DMS 273 treated with DMSO at 0.1 percent for 48 hours (cell line): ENCODE measurements at places on chromosomes 3 and 15.
A peak's percentile ranks its signal among the peaks of the same experiment; 100 is the strongest.

GRCh38 chr15:71115567-71116351, 488 bp downstream of the THSD4 start:
- no peak for DNase-seq

- DNase-seq: no peak
Measured at GRCh38 chr15:92666780-92667179, 11.2 kb upstream of the FAM174B start.

DNA sequence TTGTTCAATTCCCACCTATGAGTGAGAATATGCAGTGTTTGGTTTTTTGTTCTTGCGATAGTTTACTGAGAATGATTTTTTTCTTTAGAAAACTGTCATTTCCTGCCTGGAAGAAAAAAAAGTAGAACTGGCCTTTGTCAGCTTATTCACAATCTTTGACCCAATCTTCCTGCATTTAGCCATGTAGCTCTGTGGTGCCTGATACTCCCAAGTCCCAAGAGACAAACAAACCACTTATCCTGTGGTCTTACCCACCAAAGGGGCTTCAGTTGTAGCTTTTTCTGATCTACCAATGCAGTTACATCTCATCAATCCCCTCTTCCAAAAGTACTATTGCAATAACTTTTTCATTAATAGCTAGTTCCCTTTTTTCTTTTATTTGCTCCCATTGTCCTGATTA, 444.6 kb downstream of the GRM7 start:
- DNase-seq: no peak

GRCh38 chr3:140655678-140656077, 22.2 kb upstream of the TRIM42 start:
- DNase-seq: no peak

- DNase-seq: no peak
Measured at GRCh38 chr3:36480911-36481648, 100.8 kb downstream of the STAC start.

DNA sequence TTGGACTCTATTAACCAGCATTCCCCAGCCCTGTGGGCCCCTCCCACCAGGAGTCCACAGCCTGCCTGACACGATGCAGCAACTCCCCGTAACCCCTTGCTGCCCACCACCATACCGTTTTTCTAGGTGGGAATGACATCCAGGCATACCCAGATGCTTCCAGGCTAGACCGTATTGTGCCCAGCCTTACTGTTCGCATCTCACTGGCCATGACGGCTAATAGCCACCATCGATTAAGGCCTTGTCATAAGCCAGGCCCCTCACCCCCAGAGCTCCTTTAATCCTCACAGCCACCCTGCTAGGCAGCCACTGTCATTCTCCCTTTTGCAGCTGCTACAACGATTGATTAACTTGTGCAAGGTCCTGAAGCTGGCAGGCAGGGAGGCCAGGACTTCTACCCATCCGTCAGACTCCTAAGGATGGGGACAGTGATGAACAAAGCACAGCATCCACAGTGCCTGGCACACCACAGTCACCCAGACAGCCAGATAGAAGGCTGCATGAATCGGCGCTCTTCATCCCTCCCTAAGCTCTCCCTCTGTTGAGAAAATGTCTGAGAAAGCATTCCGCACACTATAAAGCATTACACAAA, 60.0 kb upstream of the FLNB start:
- no peak for DNase-seq

DNA sequence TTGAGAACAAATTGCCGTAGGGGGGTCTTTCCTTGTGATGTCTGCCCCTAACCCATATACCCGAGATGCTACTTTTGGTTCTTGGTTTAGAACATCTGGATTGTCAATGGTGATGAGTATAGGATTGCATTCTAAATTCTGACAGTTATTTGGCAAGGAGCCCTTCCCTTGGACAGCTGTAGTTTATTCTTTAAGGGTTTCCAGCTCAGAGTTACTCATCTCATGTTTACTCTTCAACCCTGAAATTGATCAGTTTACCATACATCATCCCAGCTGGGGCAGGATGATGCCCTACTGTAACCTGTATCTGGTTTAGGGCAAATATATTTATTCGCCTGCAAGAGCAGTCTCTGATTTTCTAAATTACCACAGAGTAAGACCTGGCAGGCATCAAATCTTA, 85.7 kb upstream of the XCR1 start:
- DNase-seq: no peak

DNA sequence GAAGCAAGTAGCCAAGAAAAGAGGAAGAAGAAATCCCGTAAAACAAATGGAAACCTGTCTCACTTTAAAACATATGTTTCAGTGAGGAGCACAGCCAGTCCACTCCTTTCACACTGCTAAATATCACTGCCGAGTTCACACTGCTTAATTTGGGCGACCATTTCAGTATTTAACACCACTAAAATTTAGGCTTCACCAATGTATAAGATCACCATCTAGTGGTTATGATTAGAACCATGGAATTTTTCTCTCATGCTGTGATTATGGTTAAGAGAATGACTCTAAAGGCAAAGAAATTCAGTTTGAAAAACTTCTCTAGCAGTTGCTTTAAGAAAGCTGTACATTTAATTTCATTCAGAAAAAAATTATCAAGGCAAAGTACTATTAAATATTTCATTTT, 16.6 kb downstream of the SLC4A7 start:
- no peak for DNase-seq

GRCh38 chr3:24492971-24493551, 1.6 kb downstream of the THRB start:
- DNase-seq: no peak

DNA sequence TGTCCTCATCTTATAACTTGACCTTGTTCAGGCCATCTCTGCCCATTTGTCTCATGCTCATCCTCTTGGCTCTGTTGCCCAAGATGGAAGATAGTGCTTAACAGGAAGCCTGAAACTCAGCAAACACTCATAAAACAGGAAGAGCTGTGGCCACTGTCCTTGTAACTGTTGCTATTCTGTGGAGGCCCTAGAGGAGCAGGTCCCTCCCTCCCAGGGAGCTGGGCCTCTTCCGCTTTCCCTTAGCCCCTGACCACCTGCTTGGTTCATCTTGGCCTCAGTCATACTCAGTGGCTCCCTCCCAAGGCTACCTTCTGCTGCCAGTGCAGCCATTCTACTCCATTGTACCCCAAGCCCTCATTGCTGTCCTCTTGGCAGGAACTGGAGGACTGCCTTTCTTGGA, 3.5 kb downstream of the MAPKAPK3 start:
- no peak for DNase-seq

GRCh38 chr3:37891227-37891626, 29.5 kb downstream of the CTDSPL start:
- DNase-seq: no peak

- no peak for DNase-seq
Measured at GRCh38 chr15:29704950-29705597, 117.2 kb downstream of the TJP1 start.

- DNase-seq: no peak
Measured at GRCh38 chr3:4756855-4757574, 222.2 kb upstream of the BHLHE40 start.

DNA sequence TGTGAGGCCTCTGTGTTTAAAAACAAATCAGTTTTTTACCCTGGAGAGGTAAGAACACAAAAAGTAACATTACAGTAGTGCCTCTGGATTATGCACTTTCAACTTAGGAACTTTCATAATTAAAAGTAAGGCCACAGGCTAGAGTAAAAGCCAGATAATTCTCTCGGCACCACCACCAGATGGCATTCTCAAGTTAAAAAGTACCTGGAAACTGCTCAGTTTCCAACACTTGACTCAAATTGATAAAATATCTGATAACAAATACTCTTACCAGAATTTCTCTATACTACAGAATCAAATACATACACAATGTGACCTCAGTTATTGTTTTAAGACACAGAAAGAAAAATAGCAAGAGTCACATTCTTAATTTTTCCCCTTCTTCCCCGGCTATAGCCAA, 19.9 kb downstream of the SPICE1 start:
- no peak for DNase-seq

DNA sequence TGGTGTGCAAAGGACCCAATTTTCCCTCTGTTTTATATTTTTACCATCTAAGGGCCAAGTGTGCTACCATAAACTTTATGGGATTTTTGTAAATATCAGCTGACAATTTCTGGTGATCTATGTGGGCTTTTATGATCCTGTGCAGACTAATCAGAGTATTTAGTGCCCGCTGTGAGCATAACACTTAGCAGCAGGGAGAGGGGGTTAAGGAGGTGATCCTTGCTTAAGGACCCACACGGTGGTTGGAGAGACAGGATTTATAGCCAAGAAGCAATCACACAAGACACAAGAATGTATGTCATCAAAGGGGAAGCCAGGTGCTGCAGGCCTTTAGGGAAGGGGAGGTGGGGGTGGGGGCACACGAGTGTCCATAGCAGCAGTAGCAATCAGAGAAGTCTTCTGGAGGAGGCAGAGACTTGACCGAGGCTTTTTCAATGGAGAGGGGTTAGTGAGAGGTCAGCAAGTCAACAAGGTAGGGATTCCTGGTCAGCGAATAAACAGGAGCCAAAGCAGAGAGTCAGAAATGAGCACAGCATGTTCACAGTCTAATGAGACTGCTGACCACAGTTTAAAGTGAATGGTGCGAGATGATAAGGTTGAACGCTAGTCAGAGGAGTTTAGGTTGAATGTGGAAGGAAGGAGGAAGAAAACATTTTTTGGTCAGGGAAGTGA, 4.5 kb upstream of the CACNA1D start:
- DNase-seq: no peak

GRCh38 chr3:115084686-115085085, 62.4 kb downstream of the ZBTB20 start:
- peak; percentile 69 for DNase-seq

DNA sequence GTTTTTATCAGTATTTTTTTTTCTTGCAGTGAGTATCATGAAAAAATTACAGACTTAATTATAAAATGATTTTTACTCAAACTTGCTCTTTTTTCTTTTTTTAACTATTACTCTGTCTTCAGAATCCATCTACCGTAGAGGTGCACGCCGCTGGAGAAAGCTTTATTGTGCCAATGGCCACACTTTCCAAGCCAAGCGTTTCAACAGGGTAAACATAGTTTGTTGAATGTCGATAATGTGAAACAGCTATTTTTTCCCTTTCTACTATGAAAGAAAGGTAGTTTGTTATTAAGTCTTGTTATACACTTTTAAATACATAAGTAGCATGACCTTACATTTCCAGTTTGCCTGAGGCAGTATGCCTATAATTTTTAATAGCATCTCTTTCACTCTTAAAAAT, 45.6 kb downstream of the PRKCI start:
- DNase-seq: no peak

- peak; percentile 30 for DNase-seq
Measured at GRCh38 chr15:63434576-63435186, 53.0 kb upstream of the CA12 start.

GRCh38 chr3:58492494-58492905, 604 bp downstream of the KCTD6 start:
- DNase-seq: no peak

DNA sequence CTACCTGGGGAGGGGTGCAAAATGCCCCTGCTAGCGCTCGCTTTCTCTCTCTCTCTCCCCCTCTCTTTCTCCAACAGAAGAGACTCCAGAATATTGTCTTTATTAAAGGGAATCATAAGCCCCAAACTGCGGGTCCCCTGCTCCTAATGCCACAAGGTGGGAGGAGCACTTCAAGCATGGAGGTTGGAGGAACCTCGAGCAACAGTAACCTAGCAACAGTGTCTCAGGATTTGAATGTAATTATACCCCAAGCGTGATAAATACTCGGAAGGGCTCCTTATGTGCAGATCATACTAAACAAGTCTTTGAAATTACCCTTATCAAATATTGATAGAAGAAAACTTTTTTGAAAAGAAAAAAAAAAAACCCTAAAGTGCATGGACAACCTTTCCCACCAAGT, 582.2 kb upstream of the PPP2R3A start:
- DNase-seq: no peak

DNA sequence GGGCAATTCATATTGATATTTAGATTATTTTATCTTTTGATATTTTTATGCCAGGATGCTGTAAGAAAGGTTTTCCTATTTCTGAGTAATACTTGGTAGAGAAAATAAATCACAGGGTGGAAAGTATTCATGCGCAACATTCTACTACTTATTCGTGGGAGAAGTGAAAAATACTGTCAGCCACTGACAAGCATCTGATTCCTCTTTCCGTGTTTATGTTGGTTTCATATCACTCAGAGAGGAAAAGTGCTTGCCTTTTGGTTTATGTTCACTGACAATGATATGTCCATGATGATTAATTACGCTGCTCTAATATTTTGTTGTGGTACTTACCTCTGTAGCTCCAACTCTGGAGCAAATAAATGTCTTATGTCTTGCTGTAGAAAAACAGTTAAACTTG, 429.4 kb downstream of the EDEM1 start:
- DNase-seq: no peak

- peak; percentile 59 for DNase-seq
Measured at GRCh38 chr15:88250826-88251225, 5.7 kb downstream of the NTRK3 start.

- DNase-seq: no peak
Measured at GRCh38 chr15:32641517-32642059, at the start of gene SCG5. TSS of gene SCG5 (plus strand) at chr15:32641710. CDS start at chr15:32643593, 1,883 bp downstream.

GRCh38 chr3:177512945-177513814, 315.9 kb upstream of the TBL1XR1 start:
- DNase-seq: no peak

DNA sequence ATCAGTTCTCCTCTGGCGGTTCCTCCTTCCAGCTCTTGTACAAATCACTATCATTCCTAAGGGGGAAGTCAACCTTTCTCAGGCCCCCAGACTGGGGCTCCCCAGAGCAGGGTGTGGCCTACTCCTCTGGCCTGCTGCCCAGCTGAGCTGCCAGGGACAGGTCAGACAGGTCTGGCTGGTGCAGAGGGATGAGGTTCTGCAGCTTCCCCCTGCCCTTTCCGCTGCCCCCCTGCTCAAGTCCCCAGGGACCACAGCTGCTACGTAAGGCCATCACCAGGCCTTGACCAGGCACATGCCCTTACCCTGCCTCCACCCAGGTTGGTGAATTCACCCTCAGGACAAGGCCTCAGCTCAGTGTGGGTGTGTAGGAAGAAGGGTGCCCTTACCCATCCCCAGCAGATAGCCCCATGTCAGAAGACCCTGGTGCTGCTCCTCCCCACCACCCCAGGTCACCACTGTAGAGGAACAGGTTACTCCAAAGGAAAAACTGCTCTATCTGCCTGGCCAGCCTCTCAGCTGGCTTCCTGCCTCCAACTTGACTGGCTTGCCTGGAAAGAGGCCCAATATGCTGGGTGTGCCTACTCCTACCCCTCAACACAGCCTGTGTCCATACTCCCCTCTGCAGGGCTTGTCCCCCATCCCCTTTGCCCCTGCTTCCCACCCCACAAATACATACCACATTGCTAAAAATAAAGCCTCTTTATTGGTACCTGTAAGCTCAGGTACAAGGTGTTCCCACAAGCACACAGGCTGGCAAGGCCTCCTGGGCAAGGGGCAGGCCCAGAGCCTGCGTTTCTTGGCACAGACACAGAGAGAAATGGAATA, 12.0 kb downstream of the CSRNP1 start:
- DNase-seq: no peak

GRCh38 chr3:13338996-13339395, 81.1 kb downstream of the NUP210 start:
- DNase-seq: no peak

DNA sequence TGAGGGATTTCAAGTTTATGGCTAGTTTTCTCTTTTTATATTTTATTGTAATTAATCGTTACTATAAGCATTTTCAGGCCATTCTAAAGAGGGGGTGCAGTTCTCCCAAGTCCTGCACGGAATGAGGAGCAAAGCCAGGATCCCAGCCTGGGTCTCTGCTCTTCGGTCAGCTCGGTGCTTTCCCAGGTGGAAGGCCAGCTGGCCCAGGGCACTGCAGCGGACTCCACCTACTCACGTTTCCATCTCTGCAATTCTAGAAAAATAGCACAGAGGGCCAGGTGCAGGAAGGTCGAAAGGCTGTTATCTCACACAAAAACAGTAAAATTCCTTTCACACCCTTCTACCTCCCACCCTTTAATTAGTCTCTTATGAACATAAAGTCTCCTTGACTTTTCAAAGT, 59.5 kb upstream of the HES1 start:
- no peak for DNase-seq
